ENCODE measurements at places on chromosomes 16 and 17.

DNA sequence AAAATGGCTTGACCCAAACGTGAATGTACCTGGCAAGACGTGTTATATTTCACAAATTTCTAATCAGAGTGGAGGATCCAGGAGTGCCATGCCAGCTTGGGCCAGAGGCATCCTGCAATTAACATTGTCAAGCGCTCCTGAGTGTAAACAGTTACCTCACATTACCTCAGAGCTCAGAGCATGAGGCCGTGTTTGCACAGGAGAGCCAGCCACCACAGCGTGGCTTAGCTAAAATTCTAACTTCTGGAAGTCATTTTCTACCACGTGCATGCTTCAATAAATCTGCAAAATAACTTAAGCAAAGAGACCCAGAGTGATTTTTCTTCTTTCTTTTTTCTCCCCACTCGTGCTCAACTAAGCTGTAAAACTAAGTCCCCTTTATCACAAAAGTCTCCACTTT, 769.0 kb downstream of the KCNJ2 start:
- DNase-seq, result no peak

- no peak for DNase-seq
Measured at GRCh38 chr17:70076189-70076588, 1.2 kb downstream of the KCNJ16 start.

GRCh38 chr17:9509236-9509816, 66.3 kb downstream of the STX8 start:
- no peak for DNase-seq

GRCh38 chr16:88614818-88615580, 23.4 kb upstream of the IL17C start:
- DNase-seq, result no peak

DNA sequence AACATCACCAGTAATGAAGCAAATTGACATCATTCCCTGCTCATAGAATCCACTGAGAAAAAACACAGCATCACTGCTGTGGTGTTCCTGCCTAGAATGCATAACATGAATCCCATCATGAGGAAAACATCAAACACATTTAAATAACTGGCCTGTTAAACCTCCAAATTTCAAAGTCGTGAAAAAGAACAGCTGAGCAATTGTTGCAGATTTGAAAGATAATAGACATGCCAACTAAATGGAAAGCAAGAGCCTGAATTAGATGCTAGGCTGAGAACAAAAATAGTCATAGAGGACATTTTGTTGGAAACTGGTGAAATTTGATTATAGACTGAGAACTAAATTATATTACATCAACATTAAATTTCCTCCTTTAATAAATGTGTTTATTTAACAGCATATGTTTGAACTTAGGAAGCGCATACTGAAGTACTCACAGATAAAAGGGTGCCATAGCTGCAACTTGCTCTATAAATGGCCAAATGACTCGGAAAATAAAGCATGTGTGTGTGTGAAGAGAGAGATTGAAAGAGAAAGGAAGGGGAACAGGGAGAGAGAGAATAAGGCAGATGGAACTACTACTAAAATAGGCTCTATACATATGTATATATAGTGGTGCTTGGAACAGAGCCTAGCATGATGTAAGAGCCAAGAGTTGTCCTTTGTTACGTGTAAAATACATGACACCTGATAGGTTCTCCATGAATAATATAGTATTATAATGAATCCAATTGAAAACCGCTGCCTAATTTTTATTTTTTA, 305.0 kb upstream of the MON1B start:
- DNase-seq, result no peak

- no peak for DNase-seq
Measured at GRCh38 chr17:55086635-55087058, 118.1 kb downstream of the STXBP4 start.

DNA sequence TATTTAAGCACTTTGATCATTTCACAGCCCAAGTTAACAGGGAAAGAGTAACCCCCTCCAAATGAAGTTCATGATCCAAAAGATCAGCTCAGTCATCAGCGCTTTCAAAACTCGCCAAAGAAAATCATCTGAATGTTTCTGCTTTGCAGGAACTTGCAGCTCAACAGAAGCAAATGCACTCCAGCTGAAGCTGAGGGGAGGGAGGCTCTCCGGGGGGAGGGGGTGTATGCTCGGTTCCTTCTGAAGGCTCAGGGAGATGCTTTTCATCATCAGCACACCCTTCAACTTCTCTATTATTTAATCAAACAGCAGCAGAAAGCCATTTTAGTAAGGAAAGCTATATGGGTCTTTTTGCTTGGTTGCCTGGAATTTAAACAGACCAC, 24.4 kb upstream of the ERN1 start:
- no peak for DNase-seq

GRCh38 chr17:40356990-40357881, 7.3 kb downstream of the GJD3 start:
- no peak for DNase-seq

GRCh38 chr16:57004387-57005250, 15.3 kb downstream of the NLRC5 start:
- no peak for DNase-seq

- DNase-seq, result no peak
Measured at GRCh38 chr16:19393226-19394111, 24.2 kb upstream of the TMC5 start.

GRCh38 chr16:67206838-67207248, 7.9 kb downstream of the ELMO3 start:
- DNase-seq, result no peak

DNA sequence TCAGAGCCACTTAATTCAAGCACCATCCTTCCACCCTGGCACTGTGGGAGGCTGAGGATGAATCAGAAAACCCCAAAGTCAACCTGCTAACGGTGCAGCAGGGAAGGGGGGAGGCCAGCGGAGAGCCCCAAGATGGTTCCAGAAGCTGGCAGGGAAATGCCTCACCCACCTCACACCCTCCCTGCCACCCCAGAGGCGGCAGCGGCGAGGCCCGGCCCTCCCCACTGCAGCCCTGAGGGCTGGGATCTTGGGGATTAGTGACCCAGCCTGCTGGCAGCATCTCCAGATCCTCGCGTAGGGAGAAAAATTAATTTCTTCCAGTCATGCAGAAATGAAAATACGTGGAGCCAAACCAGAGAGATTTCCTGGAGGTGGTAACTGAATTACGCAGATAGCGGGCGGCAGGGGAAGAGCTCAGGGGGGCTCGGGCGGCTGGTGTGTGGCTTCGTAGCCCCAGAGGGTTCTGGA, 38.2 kb downstream of the CBFA2T3 start:
- no peak for DNase-seq

GRCh38 chr16:19853742-19854542, 30.7 kb downstream of the GPRC5B start:
- no peak for DNase-seq

DNA sequence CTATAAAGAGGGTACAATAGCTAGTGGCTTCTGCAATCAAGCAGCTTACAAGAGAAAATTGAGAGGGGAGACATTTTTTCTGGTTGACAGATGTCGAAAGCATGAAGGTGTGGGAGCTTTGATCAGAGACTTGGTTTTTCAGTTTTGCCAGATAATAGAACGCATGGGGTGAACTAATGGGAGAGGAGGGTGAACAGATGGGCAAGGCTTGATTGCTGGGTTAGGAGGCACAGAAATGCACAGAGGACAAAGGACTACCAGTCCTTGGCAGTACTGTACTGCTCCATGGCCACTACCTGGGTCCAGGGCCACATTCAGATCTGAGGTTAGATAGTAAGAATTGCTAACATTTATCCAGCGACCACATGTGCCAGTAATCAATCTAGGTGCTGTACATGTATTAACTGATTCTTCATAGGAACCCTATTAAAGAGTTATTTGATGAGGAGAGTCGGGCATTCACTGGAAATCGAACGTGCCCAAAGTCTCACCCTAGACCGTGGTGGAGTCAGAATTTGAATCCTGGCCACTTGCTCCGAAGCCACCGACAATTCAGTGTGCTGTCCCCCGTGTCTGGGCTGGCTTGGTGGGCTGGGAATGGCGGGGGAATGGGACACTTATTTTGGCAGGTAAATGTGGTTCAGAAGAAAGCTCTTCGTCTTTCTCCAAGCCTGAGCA, 873 bp upstream of the KSR1 start:
- DNase-seq, result no peak

GRCh38 chr16:85303354-85303883, 191.1 kb upstream of the CIBAR2 start:
- DNase-seq, result no peak

GRCh38 chr17:78174870-78175642, 6.7 kb downstream of the SYNGR2 start:
- DNase-seq, result no peak

- DNase-seq, result no peak
Measured at GRCh38 chr16:12901597-12902461, at the start of gene SHISA9. Gene SHISA9, plus strand, starts transcription at chr16:12901598.

- no peak for DNase-seq
Measured at GRCh38 chr17:74968361-74968780, 4.2 kb downstream of the HID1 start.

GRCh38 chr16:55700961-55701360, 45.2 kb downstream of the SLC6A2 start:
- no peak for DNase-seq

DNA sequence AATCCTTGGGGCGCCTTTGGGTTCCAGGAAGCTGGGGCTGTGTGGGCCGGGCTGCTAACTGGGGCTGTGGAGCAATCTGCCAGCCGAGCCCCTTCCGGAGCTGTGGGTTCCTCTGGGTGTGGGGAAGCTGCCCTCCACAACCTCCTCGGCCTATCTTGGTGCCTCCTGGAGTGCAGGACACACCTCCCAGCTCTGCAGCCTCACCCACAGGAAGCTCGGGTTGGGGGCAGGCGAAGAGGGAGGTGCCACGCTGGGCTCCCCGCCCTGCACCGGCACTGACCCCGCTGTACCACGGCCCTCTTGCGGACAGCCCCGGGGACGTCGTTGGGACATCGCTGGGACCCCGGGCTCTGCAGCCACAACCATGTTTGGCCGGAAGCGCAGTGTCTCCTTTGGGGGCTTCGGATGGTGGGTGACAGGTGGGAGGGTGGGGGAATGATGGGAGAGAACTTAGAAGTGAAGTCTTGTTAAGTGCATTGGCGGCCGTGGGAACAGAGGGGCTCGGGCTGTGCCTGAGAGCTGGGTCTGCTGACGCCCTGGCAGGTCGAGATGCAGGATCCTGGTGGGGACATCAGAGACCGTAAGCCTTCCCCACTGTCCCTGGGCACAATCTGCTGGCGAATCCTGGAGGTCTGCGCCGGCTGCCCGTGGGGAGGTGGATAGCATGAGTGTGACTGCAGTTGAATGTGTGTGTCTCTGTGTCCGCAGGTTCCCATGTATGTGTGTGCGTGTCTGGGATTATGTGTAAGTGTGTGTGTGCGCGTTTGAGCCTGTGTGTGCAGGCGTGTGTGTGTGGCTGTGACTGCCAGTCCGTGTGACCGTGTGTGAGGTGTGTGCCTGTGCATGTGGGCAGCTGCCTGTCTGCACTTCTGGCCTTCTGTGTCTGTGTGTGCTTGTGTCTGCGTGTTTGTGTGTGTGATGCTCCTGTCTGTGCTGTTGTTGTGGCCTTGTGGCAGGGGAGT, at the start of gene RAP1GAP2:
Gene RAP1GAP2 (plus strand): TSS at position 275 of the 962 bp plus-strand sequence. CDS start 90 bp downstream, at position 365.
- no peak for DNase-seq

GRCh38 chr16:24543949-24544348, 4.6 kb downstream of the RBBP6 start:
- no peak for DNase-seq

GRCh38 chr17:58272367-58273280, 8.1 kb downstream of the MPO start:
- DNase-seq, result no peak

DNA sequence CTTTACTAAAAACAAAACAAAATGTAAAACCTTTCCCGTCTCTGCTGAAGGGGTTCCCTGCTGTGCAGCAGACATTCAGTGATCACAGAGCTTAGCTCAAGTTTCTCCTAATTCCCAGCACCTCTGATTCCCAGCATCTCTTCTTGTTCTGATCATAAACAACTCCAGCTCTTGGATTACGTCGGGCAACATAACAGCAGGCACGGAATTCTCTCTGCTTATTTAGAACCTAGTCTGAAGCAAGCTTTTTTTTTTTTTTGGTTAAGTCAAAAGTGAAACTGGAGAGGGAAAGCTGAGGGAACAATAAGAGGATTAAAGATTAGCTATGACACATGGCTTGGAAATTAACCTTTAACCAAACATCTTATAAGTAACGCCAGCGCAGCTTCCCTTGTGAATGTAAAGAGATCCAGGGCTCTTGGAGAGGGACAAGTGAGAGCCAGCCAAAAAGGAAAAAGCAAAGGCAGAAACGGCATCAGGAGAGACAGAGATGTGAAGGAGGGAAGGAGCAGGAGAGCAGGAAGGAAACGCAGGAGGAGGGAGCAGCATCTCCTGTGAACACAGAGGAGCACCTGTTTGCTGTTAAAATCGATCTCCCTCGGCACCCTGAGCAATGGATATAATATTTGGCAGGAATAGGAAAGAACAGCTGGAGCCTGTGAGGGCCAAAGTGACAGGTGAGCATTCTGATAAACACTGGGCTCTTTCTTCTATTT, at the start of gene BCO1:
Gene BCO1 (plus strand): TSS at position 394 of the 716 bp plus-strand sequence. CDS start 220 bp downstream, at position 614.
- DNase-seq, result no peak

DNA sequence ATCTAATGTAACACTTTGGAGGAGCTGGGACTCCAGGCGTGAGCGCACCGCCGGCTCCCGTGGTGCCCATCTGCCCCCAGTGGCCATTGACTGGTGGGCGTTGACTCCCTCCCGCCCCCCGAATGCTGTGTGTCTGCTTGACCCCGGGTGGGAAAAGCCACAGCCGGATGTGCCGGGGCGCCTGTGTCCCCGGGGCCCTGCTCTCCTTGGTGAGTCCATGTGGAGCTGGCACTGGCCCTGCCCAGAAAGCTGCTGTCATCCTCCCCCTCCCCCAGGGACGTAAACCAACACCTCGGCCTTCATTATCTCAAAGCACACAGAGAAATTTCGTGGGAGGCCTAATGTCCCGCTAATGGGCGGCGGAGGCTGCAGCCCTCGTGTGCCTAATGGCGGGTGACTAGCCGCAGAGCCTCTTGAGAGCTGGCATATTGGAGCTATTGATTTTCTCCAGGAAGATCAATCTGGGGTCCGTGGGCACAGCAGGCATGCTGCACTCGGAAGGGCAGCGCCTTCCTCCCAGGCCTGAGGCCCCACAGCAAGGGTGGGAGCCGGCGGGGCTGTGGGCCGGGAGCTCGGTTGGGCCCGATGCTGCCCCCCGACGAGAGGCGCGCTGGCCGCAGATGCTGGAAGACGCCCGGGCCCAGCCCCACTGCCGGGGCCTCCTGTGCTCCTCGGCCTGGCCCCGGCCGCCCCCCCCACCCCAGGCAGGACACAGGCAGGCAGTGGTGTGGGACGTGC, 4.0 kb upstream of the PERCC1 start:
- DNase-seq, result no peak

DNA sequence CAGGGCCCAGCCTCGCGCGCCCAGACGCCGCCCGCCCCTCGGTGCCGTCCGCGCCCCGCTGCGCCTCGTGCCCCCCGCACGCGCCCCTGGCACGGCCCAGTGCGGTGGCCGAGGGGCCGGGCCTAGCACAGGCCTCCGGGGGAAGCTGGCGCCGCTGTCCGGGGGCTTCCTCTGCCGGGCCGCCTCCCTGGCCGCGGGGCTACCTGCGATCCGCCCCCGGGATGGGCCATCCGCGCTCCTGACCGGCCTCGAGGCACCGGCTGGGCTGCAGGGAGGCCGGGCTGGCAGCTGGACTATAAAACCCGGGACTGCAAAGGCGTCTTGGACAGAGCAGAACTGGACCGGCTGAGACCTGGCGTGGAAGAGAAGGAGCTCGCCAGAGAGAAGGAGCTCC, 783 bp downstream of the BHLHA9 start:
- DNase-seq, result no peak

Measured in anterior cingulate cortex (tissue), 58 donors.